ENCODE measurements at places on chromosomes 12 and 14.

DNA sequence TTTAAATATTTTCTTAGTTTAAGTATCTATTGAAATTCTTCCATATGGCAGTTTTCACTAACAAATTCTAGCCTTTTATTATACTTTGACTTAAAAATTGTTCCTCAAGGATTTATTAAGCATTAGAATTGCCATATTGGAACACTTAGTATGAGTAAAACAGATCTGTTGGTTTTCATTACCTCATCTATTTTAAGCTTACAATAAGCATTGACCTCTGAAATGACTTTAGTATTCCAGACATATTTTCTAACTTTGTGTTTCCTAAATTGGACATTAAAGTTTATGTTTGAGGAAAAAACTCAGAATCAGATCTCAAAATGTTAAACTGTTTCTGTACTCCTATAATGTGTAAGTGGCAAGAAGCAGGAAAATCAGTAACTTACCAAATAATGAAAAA is 48.4 kb downstream of the CSRP2 start:
- no peak for DNase-seq

GRCh38 chr14:44428231-44428945 is 78.7 kb downstream of the FSCB start:
- no peak for DNase-seq

- no peak for DNase-seq
Observed at GRCh38 chr12:120061575-120062214, 54.9 kb downstream of the RAB35 start.

DNA sequence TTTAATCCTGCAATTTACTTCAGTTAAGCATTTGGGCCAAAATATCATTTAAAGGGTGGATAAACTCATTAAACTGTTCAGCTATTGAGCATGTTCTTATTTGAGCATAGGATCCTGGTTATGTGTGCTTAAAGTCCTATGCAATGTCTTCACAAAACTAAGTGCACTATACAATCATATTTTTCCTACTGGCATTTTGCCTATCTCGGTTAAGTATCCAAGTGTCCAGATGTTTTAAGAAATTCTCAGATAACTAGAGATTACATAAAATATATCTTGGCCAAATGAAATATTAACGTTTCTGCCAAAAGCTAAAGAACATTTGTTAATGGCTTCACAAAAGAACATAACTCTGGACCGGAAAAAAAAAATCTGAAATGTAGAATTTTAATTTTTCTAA is 250.8 kb upstream of the LRFN5 start:
- DNase-seq, result no peak

DNA sequence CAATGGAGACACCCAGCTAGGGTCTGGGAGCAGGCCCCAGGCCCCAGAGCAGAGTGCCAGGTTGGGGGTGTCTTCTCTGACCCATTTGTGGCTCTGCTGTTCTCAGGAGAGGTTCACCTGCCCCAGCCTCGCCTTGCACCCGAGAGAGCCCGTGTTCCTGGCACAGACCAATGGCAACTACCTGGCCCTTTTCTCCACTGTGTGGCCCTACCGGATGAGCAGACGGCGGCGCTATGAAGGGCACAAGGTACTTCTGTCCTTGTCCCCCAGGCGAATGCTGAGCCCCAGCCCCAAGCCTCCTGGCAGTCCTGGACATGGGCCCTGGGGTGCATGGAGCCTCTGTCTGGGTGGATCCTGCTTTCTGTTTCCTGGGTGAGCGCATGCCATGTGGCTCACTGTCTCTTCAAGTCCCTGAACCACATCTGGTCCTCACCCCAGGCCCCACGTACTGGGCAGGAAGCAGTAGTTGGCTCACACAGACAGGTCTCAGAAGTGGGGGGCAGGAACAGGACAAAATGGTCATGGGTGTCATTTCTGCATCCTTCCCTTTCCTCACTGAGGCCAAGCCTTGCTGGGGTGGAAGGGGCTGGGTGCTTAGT is 58.2 kb downstream of the BEGAIN start:
- no peak for DNase-seq

- DNase-seq, result no peak
Observed at GRCh38 chr14:97120204-97120603, 323.0 kb downstream of the VRK1 start.

- DNase-seq, result no peak
Observed at GRCh38 chr12:116153983-116154382, 123.5 kb downstream of the MED13L start.

GRCh38 chr12:64670019-64670418 is 59.7 kb downstream of the RASSF3 start:
- DNase-seq, result no peak

GRCh38 chr14:55328317-55328716 is 57.1 kb downstream of the FBXO34 start:
- no peak for DNase-seq

DNA sequence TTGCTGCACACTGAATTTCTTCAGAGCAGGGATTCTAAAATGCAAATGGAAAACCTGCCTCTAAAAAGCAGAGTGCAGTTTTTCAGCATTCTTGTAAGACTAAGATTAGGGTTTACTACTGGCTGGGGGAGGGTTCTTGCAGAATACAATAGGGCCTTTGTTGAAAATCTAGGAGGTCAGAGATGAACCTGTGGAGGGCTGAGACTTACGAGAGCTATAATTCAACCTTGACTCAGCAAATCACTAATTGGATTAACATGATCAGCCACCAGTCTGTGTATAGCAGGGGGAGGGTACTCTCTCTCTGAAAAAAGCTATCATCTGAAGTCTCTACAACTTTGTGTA is 92.6 kb upstream of the HIF1A start:
- DNase-seq, result no peak

All from NCI-H446 (cell line).